ENCODE measurements at places on chromosomes 7 and 10.

DNA sequence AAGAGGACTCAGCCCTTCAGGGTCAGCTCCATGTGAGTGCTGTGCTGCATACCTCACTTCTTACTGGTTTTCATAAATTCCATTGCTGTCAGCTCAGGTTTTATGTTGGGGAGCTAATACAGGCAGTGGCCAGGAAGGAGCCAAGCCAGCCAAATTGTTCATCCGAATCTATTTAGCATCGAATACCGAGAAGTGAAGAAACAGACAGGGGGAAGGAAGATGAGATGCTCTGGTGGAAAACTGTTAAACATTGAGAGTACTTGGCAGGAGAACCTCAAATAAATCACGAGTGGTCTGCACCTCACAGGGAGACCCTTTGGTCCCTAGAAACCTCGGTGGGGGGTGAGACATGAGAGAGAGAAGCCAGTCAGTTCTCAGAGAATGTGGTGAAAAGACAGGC lies 196.0 kb upstream of the TMEM72 start:
- DNase-seq = no peak

DNA sequence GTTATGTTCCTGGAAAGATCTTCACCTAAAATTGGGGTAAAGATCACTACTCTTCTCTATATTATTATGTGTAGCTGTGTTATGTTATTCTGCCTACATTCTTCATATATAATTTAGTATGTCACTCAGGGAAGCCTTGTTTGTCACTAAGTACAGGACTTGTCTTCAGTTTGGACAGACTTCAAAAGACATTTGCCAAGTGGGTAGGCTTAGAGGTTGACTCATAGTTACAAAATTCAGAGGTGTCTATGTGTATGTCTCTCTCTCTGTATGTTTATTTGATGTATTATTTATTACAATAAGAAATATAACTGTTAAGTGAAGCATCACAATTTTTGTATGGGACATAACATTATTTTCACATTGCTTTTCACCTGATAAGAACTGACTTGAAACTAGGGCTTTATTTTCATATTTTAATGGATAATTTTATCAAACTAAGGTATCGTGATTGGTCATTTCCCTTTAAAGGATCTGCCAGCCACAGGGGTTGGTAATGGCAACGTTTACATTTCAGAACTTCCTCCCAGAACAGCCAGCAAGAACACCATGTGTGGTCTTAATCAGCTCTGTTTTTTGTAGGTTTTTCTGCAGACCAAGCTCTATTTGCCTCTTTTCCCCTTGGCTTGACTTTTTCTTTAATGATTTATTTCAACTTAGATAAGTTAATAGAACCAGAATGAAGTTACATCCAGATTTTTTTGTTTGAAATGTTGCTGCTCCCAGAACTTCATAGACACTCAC lies 262.1 kb upstream of the CACNA2D1 start:
- no peak for DNase-seq

DNA sequence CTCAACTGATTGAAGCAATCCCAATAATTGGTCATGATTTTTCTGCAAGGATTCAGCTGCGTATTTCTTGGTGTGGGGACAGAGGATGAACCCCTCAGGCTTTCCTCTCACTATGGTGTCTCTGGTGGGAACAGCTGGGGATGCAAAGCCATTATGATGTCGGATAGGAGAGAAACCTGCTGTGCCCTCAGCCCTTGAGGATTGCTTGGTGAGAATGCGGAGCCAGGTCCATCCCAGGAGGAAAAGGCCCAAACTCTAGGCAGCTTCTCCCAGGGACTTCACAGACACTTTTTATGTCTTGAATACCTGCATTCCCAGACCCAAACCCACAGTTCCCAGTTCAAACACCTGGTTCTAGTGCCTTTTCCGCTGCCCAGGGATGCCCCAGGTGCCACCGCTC lies 302.0 kb downstream of the WDR37 start:
- DNase-seq = no peak

DNA sequence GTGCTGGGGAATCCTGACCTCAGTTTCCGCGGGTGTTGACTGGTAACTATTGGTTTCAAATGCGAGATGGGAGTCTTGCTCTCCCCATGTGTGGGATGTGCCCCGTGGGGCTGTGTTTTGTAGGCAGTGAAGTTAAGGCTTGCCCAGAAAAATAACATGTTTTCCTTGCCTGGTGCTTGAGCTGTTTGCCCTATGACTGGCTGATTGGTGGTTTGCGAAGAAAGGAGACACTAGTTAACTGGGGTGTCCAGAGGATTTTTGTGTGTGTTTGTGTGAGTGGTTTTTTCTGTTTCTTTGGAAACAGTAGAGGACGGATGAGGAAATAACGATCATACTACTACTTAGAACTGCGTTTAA lies 61.9 kb downstream of the CREB5 start:
- DNase-seq = no peak

DNA sequence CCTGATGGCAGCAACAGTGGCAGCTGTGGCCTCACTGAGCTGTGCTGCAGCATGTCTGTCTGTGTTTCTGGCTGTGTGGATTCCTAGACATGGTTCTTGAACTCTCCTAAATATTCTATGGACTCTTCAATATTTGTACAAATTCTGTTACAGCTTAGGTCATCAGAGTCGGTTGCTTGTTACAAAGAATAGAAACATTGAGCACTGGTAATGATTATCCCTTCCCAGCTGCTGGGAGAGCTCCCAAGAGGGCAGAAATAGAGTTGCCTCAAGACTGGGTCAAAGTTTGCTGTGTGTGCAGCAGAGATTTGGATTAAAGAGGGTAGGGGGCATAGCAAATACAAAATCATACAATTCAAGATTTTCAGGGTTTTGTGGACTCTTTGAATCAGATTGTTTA lies 337.1 kb upstream of the AKR1E2 start:
- DNase-seq = no peak

DNA sequence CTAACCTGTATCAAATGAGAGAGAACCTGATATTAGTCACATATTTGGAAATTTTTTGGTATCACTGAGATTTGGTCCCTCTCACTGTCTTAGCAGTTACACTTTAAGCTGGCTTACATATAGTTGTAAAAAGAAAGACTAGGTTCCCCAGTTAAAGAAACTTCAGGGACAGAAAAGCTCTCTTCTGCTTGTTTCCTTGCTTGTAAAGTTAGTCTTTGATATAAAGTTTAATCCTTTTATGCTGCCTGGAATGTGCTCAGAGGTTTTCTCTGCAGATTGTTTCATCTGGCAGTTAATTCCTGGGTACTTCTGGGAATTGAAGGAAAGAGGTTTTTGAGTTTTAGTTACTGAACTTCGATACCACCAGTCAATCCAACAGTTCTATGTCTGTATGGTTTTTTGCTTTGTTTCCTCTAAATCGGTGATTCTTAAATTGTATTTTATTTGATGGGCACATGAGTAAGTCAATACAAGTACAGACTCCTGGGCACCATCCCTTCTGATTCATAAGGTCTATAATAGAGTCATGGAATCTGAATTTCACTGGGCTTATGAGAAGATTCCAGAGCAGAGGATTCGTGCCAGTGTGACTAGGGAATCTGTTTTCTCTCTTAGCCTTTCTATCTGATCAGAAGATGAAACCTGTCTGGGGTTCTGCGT lies 1080.9 kb upstream of the C7orf33 start:
- no peak for DNase-seq

DNA sequence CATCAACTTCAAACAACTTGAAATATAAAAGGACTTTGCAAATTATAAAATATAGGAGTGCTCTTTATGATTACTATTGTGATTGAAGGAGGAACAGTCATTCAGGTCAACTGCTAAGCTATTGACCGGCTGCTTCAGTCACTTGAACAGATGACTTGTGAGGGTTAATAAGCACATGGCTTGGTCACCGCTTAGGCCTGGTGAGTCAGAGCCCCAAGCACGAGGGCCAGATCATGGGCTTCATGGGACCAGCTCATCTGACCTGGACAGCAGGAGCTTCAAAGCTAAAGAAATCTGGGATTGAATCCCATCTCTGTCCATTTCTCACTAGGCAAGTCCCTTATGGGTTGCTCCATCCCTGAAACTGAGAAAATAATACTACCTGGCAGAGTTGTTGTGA lies 60.4 kb upstream of the ADO start:
- DNase-seq = no peak

DNA sequence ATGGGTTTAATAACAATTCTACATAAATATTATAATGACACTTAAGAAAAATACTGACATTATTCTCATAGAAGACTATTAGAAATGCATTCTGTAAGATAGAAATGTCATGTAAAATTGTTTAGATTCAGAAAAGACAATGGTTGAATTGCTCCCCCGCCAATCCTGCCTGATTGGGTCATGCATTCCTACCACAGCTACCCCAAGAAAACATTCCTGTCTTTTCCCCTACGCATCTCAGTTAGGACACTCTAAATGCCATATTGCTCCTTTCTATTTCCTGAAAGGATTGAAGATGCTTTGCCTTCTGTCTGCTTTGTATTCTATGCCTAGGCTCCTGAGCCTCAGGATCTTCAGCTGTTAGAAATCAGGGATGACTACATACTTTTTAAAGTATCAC lies 109.4 kb downstream of the DGKB start:
- no peak for DNase-seq

- no peak for DNase-seq
Measured at GRCh38 chr7:112538726-112539255, 58.0 kb downstream of the LSMEM1 start.

GRCh38 chr7:66460921-66461361 lies 167.7 kb upstream of the KCTD7 start:
- no peak for DNase-seq

DNA sequence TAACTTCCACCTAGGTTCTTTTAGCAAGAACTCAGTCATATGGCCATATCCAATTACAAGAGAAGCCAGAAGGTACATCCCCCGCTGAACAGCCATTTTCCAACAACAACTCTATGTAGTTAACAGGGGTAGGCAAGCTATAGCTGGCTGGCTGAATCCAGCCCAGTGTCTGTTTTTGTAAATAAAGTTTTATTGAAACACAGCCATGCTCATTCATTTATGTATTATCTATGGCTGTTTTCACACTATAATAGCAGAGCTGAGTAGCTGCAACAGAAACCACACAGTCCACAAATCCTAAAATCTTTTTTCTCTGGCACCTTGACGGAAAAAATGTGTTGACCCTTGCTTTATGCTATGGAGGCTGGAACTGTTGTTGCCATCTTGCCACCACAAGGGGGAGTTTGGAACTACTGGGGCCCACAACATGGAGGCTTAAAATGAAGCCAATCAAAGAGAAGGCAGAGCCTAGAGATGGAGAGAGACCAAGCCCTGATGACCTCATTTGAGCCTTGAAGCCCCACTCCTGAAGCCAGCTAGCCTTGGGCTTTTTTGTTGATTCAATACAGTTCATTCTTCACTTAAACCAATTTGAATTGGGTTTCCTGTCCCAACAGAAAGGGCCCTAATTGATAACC lies 33.3 kb upstream of the XPNPEP1 start:
- DNase-seq = no peak

- DNase-seq = no peak
Measured at GRCh38 chr7:143733876-143734275, 23.6 kb downstream of the CTAGE6 start.

DNA sequence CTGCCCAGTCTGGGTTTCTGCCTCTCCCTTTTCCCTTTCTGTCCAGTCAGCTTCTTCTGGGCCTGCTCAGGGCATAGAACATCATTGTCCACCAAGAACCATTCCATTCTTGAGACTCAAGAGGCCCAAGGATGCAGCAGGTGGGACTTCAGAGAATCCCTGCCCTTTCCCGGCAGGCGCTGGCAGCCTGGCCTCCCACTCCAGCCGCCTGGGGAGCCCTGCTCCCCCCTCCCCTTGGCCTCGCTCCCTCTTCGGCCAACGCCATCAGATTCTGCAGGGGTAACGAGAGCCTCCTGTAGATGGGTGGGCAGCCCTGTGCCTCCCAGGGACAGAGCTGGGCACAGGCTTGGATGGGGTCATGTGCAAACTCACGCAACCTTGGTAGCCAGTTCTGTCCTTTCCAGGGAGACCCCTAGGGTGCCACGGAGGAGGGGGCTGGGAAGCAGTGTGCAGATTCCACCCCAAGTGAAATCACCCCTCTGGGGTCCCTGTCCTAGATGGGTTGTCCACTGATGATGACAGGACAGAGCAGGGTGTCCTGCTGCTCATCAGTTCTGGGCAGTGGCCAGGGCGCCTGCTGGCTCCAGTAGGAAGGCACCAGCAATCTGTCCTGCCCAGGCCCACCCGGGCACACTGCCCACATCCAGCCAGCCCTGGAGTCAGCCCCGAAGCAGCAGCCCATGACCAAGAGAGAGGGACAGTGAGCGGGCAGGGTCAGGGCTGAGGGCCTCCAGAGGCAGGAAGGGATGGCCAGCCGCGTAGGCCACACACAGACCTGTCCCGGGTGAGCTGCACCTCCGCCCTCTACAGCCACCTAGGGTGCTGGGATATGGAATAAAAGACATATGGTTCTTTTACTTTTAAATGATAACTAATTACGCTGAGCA lies 47.7 kb downstream of the RASGEF1A start:
- DNase-seq = no peak

DNA sequence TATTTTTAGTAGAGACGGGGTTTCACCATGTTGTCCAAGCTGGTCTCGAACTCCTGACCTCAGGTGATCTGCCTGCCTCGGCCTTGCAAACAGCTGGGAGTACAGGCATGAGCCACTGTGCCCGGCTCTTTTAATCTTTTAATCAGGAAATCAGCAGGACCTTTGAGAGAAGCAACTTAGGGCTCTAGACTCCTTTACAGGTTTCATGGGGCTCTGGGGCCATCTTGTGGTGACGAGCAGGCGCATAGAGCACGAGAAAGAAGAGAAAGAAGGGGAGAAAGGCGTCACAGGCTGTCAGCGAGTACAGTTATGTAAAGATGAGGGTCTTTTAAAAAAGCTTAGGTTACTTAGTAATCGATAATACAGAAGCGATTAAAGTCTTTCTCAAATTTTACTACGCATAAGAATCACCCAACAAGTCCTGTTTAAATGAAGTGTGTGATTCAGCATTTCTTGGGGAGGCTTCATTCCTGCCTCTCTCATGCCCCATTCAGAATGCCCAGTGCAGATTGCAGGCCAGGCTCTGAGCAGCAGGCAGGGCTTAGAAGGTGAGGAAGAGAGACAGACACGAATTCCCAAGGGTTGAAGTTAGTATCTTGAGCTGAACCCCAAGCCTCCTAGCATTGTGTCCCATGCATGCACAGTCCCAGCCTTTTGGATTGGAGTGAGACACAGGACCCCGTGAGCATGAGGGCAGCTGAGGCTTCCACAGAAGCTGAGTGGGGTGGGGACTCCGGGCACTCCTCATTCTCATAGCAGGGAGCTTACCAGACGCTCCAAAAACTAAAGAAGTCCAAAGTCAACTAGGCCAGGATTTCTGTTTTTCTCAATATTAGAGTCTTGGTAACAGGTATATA lies 23.6 kb upstream of the PFKP start:
- peak; percentile 75 for DNase-seq

- DNase-seq = no peak
Measured at GRCh38 chr7:50868426-50869100, 85.9 kb upstream of the GRB10 start.

DNA sequence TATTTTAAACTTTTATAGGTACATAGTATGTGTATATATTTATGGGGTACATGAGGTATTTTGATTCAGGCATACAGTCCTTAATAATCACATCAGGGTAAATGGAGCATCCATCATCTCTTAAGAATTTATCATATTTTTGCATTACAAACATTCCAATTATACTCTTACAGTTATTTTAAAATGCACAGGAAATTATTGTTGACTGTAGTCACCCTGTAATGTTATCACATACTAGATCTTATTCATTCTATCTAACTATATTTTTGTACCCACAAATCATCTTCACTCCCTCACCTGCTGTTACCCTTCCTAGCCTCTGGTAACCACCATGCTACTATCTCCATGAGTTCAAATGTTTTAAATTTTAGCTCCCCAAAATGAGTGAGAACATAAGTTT lies 56.3 kb upstream of the FAM3C start:
- DNase-seq = no peak
